ENCODE measurements at places on chromosomes 13 and 19. TPM values are rescaled to one million over a fixed set of nuclear protein-coding genes. Genes with fewer than 3 reads are reported as not detected.

- DNase-seq = no peak
These were observed 15.2 kb upstream of the TLE6 start for GRCh38 chr19:2962018-2962670.

DNA sequence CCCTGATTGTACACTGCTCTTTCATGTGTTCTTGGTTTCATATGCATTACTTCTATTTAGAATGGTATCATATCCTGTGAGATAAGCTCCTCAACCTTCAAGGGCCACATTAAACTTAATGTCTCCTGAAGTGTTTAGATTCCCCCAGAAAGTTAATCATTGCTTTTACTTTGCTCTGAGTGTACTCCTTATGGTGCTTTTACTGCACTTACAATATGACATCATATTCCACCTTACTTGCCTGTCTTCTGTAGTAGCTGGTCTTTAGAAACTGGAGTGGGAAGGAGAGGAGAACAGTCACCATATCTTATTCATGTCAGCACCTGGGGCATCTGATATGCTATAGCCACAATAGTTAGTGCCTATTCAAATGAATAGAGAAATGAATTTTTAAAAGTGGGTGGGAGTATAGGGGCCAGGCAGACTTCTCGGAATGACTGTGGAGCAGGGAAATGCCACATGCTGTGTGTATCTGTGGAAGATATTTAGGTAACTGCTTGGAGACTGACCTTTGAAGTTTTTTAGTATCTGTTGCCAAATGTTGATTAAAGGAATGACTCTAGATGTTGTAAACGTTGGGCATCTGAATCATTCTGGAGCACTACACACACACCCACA lies 40.2 kb downstream of the SLAIN1 start:
- DNase-seq = no peak

The LRRC8E gene
- 15.1 TPM for total RNA-seq

DNA sequence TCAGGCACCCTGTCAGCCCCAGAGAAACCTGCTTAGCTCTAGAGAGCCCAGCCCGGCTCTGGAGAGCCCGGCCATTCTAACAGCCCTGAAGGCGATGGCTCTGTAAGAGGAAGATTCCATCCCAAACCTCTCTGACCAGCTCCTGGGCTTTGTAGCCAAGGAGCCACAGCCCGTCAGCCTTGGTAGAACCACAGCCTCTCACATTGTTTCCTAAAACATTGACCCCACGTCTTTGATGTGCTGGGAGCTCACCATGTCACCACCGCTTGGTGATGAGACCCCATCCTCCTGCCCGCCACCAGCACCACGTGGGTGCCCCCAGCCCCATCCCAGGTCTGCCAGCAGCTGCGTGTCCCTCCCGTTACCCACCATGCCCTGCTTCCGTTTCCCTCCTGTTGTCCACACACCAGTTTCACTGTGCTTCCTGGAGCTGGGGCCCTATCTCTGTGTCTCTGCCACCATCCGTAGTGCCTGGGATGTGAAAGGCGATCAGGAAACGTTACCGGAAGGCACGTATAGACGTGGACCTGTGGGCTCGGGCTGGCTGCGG lies 94.2 kb upstream of the MCF2L start:
- DNase-seq = no peak

DNA sequence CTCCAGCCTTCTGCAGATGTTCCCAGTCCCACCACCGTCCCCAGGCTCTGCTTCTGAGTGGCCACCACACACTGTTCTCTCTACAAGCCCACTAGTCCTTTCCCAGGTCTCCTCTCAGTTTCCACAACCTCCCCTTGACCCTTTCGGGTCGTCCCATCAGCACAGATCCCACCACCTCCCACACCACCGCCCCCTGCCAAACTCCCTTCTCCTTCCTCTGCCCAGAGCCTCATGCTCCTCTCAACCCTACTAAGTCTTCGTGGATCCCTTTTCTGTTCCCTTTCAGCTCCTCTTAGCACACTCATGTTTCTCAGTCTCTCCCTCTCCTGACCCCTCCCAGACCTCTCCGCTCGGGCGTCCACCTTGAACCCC lies 1.9 kb downstream of the NAPA start:
- no peak for DNase-seq
